CD4-positive, alpha-beta memory T cell (primary cell): ENCODE measurements at places on chromosomes 5 and 9. TPM values are rescaled to one million over a fixed set of nuclear protein-coding genes. Genes with fewer than 3 reads are reported as not detected.

GRCh38 chr5:140242099-140242498 lies 60.8 kb downstream of the PFDN1 start:
- H3K4me1 ChIP-seq = peaks cover 10% of the 10 kb centered on the region
- H3K4me3 ChIP-seq = no peak overlapping the region
- DNase-seq = no peak
- no peaks in the 10 kb centered on the region for H3K27me3 ChIP-seq

- no peaks in the 10 kb centered on the region for H3K27me3 ChIP-seq
- no peak overlapping the region for H3K27ac ChIP-seq
- peaks cover 23% of the 10 kb centered on the region for H3K4me1 ChIP-seq
- DNase-seq = no peak
- H3K36me3 ChIP-seq = no peaks in the 10 kb centered on the region
These were observed 60.1 kb upstream of the CLINT1 start for GRCh38 chr5:157918811-157919742.

GRCh38 chr5:64923151-64923685 lies 154.5 kb downstream of the CWC27 start:
- H3K27ac ChIP-seq = no peak overlapping the region
- H3K36me3 ChIP-seq = no peaks in the 10 kb centered on the region
- DNase-seq = no peak
- H3K4me3 ChIP-seq = no peak overlapping the region
- H3K27me3 ChIP-seq = no peaks in the 10 kb centered on the region

DNA sequence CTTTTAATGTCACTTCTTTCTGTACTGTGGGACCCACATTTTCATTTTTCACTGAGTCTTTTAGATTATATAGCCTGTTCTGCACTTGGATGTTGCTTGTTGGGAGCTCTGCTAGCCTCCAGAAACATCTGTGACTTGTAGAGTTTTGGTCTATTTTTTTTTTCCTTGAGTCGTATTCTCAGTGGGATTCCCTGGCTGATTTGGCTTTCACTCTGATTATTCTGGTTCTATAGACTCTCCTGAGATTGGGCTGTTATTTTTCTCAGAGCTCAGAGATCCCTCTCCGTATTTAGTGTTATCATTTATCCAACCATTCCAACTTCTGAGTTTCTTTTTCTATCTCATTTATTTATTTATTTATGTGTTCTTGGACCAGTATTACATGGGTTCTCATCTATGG lies 339.3 kb downstream of the FAM170A start:
- no peak overlapping the region for H3K4me3 ChIP-seq
- no peaks in the 10 kb centered on the region for H3K4me1 ChIP-seq

SLC34A1 gene
- 0.11 TPM for total RNA-seq

DNA sequence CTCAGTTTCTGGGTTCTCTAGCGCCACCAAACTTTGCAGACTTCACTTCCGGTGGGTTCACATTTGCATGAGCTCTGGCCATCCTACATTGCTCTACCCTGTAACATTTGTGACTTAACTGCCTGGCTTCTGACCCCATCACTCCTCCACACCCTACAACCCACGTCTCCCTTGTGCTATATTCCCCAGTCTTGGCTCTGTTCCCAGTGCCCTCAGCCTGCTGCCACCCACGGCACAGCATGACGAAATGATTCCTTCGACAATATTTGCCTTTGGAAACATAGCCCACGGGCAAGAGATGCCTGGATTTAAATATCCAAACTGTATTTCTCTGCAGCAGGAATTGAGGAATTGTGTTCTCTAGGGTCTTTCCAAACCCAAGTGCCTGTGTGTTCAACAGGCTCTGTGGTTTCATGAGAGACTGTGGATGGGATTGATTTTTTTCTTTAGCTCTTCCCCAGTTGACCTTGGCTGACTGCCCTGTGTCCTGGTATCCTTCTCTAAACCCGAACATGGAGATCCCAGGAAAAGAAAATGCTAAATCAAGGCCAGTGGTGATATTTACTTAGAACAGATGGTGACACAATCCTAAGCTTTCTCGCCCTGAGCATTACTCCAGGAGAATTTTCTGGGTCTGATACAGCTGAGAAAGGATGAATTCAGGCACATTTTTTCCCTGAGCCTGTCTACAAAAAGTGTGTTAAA lies 44.4 kb upstream of the GRIA1 start:
- no peak overlapping the region for H3K4me3 ChIP-seq
- H3K36me3 ChIP-seq = no peaks in the 10 kb centered on the region
- no peak overlapping the region for H3K27ac ChIP-seq
- H3K4me1 ChIP-seq = no peaks in the 10 kb centered on the region
- H3K27me3 ChIP-seq = no peaks in the 10 kb centered on the region
